GM23248 (cell line): ENCODE measurements at places on chromosomes 11 and 22.

DNA sequence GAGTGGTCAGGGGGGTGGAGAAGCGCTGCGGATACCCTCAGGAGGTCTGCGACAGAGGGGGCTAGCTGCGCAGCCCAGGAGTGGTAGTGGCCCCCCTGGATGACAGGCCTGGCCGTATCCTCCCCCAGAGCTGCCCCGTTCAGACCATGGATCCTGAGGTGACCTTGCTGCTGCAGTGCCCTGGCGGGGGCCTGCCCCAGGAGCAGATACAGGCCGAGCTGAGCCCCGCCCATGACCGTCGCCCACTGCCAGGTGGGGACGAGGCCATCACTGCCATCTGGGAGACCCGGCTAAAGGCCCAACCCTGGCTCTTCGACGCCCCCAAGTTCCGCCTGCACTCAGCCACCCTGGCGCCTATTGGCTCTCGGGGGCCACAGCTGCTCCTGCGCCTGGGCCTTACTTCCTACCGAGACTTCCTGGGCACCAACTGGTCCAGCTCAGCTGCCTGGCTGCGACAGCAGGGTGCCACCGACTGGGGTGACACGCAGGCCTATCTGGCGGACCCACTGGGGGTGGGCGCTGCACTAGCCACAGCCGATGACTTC, 505 bp downstream of the NUDT22 start:
- H3K27ac ChIP-seq, result peak overlapping the region; percentile 46
- H3K27me3 ChIP-seq, result no peaks in the 10 kb centered on the region
- H3K4me1 ChIP-seq, result peaks cover 6% of the 10 kb centered on the region; the same call in 1 of the 2 replicates
- peak; percentile 51 for DNase-seq

- H3K36me3 ChIP-seq, result no peaks in the 10 kb centered on the region
- H3K27me3 ChIP-seq, result no peaks in the 10 kb centered on the region
- H3K27ac ChIP-seq, result no peak overlapping the region
- peak; percentile 68 for DNase-seq
- H3K4me3 ChIP-seq, result peak overlapping the region; percentile 85
These were observed 86.6 kb upstream of the ARHGAP32 start for GRCh38 chr11:129278586-129279319.

- H3K36me3 ChIP-seq, result no peaks in the 10 kb centered on the region
- H3K27ac ChIP-seq, result no peak overlapping the region
These were observed 40.2 kb upstream of the BDNF start for GRCh38 chr11:27740362-27741013.

DNA sequence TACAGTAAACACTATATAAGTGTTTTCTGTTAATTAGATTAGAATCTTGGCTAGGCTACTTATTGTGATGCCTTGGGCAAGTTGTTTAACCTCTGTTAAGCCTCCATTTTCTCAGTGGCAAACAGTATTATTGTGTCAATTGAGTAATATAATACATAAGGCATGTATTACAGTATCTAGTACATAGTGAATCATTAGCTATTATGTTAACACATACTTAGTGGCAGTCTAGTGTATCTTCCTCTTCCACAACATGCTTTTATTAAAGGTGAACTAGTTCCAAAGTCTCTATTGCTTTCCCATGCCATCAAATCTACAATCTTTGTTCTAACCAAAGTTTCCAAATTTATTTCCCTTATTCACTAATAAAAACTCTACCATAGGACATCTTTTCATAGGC, 200.9 kb downstream of the SOX6 start:
- H3K36me3 ChIP-seq, result no peaks in the 10 kb centered on the region
- no peak overlapping the region for H3K4me3 ChIP-seq
- H3K4me1 ChIP-seq, result no peaks in the 10 kb centered on the region
- 0 out of 2 replicates have a peak, but pooled peaks cover 3% of the 10 kb centered on the region for H3K27me3 ChIP-seq
- DNase-seq, result no peak

DNA sequence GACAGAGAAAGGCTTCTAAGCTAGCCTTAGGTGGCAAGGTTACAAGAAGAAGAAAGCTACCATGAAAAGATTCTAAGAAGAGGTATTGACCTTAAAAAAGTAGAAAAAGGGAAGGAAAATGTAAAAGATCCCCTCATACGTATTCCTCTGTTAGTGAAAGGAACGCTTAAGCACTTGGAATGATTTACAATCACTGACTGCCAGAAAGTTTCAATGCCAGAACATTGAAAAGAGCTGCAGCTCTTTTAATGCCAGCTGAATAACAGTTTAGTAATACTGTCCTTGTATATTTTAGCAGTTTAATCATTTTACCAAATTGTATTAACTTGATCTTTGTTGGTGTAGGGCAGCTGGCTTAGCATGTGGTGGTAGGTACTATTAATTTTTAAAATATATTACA, 650.7 kb downstream of the FAM181B start:
- no peaks in the 10 kb centered on the region for H3K36me3 ChIP-seq
- H3K27me3 ChIP-seq, result no peaks in the 10 kb centered on the region
- H3K4me3 ChIP-seq, result no peak overlapping the region
- no peak for DNase-seq
- H3K4me1 ChIP-seq, result peaks cover 14% of the 10 kb centered on the region

- H3K27ac ChIP-seq, result no peak overlapping the region
- H3K36me3 ChIP-seq, result no peaks in the 10 kb centered on the region
- no peaks in the 10 kb centered on the region for H3K4me1 ChIP-seq
- no peaks in the 10 kb centered on the region for H3K27me3 ChIP-seq
- DNase-seq, result no peak
These were observed 164.5 kb downstream of the JRKL start for GRCh38 chr11:96554236-96554820.

- DNase-seq, result no peak
- no peak overlapping the region for H3K4me3 ChIP-seq
- H3K27me3 ChIP-seq, result no peaks in the 10 kb centered on the region
These were observed 6.0 kb upstream of the TMEM123 start for GRCh38 chr11:102458548-102458947.

DNA sequence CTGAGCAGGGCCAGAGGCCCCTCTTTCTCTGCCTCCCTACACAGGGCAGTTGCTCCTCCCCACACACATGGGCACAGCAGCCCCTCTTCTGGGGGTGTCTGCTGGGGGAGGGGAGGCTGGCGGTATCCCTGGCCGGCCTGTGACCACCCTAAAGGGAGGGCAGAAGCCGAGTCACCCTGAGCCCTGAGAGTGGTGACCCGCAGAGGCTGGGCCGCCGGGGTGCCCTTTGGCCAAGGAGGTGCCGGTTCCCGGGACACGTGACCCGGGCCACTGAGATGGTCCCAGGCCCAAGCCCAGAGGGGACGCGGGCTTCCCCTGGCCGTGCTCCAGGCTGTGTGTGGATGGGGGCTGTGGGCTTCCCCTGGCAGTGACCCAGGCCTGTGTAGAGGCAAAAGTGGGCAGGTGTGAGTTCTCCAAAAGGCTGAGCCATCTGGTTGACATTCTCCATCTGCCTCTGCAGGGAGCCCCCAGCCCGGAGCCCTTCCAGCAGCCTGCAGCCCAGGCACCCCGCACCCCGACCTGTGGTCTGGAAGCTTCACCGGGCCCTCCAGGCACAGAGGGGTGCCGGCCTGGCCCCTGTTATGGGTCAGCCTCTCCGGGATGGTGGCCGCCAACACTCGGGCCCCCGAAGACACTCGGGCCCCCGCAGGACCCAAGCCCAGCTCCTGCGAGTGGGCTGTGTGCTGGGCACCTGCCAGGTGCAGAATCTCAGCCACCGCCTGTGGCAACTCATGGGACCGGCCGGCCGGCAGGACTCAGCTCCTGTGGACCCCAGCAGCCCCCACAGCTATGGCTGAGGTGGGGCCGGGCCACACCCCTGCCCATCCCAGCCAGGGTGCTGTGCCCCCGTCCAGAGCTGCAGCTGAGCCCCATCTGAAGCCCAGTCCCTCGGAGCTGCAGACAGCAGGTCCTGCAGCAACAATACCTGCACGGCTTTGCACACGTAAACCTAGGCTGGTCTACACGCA, 1.0 kb downstream of the ADM2 start:
- DNase-seq, result no peak
- no peak overlapping the region for H3K27ac ChIP-seq
- peak overlapping the region; percentile 84 for H3K4me3 ChIP-seq
- no peaks in the 10 kb centered on the region for H3K36me3 ChIP-seq
- no peaks in the 10 kb centered on the region for H3K27me3 ChIP-seq
- 0 out of 2 replicates have a peak, but pooled peaks cover 3% of the 10 kb centered on the region for H3K4me1 ChIP-seq

DNA sequence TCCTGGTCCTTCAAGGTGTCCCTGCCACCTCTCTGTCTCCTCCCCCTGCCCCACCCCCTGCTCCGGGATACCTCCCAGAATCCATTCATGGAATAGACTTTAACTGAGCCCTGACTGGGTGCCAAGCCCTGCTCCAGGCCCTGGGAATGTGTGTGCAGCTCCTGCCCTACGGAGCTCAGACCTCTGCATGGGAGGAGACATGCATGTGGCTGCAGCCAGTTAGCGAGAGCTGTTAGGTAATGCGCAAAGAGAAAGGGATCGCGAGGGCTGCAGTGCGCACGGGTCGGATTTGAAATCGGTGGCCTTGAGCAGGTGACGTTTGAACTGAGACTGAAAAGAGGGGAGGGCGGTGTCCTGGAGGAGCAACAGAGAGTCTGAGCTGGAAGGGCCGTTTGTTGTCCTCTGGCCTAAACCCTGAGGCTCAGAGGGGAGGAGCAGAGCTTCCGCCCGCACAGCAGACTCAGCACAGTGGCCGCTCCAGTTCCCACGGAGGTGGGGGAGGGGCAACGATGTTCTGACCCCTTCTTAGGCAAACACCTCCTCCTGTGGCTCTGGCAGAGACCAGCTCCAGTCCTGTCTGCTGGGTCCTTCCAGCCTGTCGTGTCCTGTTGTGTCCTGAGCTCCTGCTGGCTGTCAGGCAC, 19.8 kb upstream of the LRRC10B start:
- H3K27me3 ChIP-seq, result no peaks in the 10 kb centered on the region
- H3K36me3 ChIP-seq, result no peaks in the 10 kb centered on the region
- DNase-seq, result peak; percentile 38
- peaks cover 12% of the 10 kb centered on the region for H3K4me1 ChIP-seq
- H3K27ac ChIP-seq, result no peak overlapping the region
- no peak overlapping the region for H3K4me3 ChIP-seq
